SIG-M5 (cell line): ENCODE measurements at places on chromosomes 1 and 21.
A peak's percentile ranks its signal among the peaks of the same experiment; 100 is the strongest.

DNA sequence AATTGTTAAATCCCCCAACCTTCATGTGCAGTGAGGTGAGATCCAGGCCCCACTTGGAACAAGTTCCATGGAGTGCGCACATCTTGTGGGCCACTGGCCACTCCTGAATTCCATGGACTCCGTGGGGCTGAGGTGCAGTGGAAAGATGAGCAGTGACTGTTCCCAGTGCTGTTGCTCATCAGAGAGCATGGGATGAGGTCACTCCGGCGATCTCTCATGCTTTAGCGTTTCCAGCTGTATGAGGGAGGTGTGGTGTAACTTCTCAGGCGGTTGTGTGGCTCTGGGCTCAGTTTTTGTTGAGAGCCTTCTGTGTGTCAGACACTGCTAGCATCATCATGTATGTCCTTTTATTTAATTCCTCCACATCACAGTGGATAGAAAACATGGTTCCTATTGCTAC lies 96.2 kb downstream of the GALNT2 start:
- DNase-seq, result no peak

DNA sequence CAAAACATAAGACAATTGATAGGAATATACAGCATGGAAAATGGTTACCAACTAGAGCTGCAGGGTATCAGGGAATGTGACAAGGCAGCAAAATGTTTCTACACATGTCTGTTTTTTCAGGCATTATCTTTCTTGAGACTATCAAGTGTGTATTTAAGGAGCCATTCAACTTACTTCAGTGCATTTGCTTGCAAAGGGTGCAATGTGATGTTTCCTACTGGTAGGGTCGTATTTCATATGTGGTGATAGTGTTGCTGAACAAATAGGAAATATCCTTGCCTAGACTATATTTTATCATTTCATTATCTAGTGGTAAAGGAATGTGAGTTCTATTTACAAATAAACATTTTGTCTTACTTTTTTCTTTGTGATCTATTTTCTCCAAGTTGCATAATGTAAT lies 42.4 kb downstream of the PTPRC start:
- no peak for DNase-seq

DNA sequence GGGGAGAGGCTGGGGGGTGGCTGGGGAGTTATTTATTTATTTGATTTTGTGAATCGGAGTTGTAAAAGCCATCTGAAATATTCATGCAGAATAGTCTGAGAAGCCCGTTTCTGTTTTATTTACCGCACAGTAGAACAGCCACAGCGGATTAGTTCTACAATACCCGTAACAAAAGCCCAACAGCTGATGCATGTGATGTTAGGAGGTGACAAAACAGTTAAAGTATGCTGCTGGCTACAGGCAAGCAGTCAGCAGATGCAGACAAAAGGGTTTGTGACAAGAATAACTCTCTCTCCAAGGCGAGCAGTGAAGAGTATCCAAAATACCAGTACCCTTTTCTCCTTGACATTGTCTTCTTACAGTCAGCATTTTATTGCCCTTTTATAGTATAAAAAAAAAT lies 42.0 kb downstream of the PROX1 start:
- DNase-seq, result no peak

DNA sequence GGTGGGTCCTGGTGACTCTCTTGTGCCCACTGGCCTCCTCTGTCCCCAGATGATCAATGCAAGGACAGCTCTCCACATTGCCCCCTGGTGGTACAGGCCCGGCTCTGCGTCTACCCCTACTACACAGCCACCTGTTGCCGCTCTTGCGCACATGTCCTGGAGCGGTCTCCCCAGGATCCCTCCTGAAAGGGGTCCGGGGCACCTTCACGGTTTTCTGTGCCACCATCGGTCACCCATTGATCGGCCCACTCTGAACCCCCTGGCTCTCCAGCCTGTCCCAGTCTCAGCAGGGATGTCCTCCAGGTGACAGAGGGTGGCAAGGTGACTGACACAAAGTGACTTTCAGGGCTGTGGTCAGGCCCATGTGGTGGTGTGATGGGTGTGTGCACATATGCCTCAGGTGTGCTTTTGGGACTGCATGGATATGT lies 10.8 kb downstream of the ADAMTSL4 start:
- DNase-seq, result no peak

GRCh38 chr1:1869469-1869868 lies 21.4 kb downstream of the GNB1 start:
- DNase-seq, result no peak

DNA sequence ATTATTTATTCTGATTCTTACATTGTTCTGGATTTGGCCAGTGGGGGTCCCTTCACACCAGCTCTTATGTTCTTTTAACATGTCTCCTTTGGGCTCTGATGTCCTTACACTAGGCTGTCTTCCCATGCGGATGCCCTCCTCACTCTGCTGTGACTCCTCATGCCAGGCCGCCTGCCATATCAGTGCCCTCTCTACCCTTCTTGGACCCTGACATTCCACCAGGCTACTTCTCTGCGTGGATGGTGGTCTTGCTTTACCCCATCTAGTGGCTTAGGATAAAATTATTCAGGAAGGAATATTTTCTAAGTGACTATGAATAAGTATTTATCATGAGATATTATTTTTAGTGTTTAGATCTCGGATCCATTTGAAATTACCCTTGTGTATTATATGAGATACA lies 21.2 kb downstream of the ATF6 start:
- no peak for DNase-seq

GRCh38 chr1:110434946-110435345 lies 16.0 kb upstream of the PROK1 start:
- no peak for DNase-seq

DNA sequence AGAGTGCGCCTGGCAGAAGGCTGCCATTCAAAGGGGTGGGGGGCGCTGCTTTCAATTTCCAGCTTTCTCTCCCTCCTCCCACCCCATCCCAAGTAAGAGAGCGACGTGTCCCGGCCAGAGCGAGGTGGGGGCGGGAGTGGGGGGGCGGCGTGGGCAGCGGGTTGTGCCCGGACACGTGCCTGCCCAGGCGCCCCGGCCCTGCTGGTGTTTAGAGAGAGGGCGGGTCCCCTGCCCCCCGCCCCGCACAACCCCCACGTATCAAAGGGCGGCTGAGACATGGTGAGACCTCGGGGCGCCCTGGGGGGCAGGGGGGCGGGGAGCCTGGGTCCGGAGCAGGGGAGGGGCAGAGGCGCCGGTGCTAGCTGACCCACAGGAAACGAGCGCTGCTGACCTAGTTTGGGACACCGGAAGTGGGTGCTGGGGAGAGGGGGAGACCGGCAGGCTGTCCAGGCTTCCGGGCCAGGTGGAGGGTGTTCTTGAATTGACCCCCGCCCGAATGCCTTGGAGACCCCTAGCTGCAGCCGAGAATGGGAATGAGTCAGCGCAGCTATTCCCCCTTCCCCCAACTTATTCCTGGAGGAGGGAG lies 1.3 kb downstream of the ZBTB7B start:
- DNase-seq, result no peak

DNA sequence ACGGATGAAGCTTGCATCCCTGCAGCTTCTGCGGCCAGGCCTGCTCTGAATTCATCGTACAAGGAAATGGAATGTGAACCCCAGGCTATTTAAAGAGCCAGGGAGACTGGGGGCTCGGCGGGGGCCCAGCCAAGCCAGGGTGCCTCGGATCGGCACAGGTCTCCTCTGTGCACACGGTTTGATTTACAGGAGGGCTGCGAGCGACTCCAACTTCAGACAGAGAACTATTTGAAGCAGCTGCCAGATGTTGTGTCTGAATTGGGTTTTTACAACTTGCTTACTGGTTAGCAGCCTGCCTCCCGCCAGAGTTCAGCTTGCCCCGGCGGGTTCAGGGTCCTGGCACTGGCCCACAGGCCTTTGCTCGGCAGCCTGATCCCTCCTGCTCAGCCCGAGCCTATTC lies 83.2 kb downstream of the SPSB1 start:
- DNase-seq, result no peak

GRCh38 chr1:245313576-245313975 lies 158.8 kb downstream of the KIF26B start:
- no peak for DNase-seq

GRCh38 chr1:18778437-18778836 lies 81.0 kb downstream of the TAS1R2 start:
- DNase-seq, result no peak

GRCh38 chr1:231118704-231119453 lies 43.0 kb upstream of the TRIM67 start:
- no peak for DNase-seq

- DNase-seq, result no peak
These were observed 1.1 kb downstream of the F5 start for GRCh38 chr1:169585181-169585580.

- no peak for DNase-seq
These were observed 83.3 kb upstream of the PGBD5 start for GRCh38 chr1:230509281-230509977.

GRCh38 chr1:15226388-15227255 lies 20.4 kb upstream of the FHAD1 start:
- no peak for DNase-seq

DNA sequence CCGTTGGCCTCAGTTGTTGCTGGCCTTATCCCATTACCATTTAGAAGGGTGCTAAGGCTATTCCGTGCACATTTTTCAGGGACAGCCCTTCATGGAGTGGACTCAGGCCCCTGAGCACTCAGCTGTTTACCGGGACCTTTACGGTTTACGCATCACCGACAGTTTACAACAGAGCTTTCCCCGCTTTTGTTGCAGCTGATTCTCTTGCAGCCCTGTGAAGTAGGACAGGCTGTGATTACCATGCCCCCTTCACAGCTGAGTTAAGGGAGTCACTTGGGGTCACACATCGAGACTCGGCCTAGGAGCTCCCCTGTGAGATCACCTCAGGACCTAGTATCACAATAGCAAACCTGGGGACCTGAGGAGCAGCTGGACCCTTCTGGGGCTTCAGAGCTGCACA lies 41.9 kb downstream of the PTPRF start:
- no peak for DNase-seq

GRCh38 chr1:115222616-115223402 lies 115.2 kb downstream of the NGF start:
- DNase-seq, result no peak

- no peak for DNase-seq
These were observed 4.7 kb downstream of the GPR3 start for GRCh38 chr1:27397110-27397509.

DNA sequence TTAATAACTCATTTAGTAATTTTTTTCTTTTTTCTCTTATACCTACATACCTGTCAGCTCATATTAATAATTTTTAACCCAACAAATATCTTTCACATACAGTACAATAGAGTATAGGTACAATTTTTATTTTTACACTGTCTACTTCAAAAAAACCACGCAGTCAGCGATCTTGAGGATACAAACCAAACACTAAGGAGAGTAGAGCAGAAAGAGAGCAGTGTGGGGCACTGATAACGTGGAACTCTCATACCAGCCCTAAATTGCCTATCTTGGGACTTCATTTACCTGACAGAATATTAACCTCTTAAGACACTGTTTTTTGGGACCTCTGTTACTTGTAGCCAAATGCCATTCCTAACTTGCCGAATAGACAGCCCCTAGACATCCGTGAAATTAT lies 5.5 kb downstream of the TRMT1L start:
- DNase-seq, result no peak

DNA sequence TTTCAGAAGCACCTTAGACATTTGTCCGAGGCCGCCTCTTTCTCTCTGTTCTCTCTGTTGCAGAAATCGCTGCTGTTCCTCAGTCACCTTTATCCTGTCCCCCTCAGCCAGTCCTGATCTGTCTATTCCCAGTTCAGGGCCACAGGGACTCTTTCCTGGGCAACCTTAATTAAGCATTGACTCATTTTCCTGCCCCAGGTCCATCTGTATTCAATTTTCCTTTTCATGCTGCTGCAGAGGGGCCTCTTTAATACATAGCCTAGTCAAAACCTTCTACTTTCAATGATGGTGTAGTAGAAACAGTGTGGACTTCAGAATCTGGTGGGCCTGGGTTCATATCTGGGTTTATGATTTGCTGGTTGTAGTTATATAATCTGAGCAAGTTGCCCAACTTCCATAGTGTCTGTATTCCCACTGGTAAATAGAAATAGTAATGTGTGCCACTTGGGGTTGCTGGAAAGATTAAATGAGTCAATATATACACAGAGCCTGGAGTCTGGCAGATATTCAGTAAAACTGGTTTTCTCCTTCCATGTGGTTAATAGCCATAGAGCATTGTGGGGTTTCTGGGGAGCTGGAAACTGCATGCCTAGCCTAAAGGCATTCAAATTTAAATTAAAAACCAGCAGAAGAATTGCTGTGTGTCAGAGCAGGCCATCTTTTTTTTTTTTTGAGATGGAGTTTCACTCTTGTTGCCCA lies 4.5 kb downstream of the TRAF5 start:
- DNase-seq, result no peak

DNA sequence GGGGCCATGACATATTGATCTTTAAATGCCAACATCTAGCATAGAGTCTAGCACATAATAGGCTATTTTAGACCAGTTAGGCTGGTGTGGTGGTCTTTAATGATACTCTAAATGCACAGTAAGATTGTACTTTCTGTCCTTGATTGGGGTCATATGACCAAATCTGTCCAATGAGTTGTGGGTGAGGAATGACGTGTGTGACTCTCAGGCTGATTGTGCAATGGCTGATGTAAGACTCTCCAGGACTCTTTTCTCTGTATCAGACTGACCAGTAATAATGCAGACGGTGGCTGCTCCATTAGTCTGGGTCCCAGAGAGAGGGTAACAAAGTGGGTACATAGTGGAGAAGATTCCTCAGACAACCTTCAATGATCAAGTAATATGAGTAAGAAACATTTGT lies 541.6 kb upstream of the CAMK1G start:
- DNase-seq, result no peak

DNA sequence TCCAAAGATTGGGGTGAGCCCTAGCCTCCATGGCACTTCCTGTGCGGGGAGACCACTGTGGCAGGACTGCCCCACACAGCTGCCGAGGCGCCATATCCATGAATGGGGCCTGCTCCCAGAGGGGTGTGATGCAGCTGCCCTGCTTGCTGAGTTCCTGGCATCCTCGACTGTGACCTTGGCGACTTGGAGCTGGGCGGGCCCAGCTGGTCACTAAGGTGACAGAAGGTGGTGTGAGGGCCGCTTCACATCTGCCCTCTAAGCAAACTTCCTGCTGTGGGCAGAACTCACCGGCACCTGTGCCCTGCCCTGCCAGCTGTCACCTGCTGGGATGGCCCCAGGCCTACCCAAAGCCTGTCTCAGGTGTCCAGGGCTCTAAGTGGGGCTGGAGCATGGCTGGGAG lies 9.0 kb downstream of the TMEM61 start:
- DNase-seq, result no peak

GRCh38 chr1:173749137-173749536 lies 34.4 kb downstream of the KLHL20 start:
- DNase-seq, result no peak

GRCh38 chr1:152052606-152053005 lies 15.8 kb upstream of the S100A11 start:
- peak; percentile 28 for DNase-seq

GRCh38 chr1:231170875-231171274 lies 9.0 kb downstream of the TRIM67 start:
- DNase-seq, result no peak

GRCh38 chr1:239819096-239819495 lies 272.6 kb upstream of the FMN2 start:
- no peak for DNase-seq
